ENCODE measurements at places on chromosomes 5 and 9. TPM values are rescaled to one million over a fixed set of nuclear protein-coding genes. Genes with fewer than 3 reads are reported as not detected.

The PCDHB1 gene
- total RNA-seq = 0.04 TPM

DNA sequence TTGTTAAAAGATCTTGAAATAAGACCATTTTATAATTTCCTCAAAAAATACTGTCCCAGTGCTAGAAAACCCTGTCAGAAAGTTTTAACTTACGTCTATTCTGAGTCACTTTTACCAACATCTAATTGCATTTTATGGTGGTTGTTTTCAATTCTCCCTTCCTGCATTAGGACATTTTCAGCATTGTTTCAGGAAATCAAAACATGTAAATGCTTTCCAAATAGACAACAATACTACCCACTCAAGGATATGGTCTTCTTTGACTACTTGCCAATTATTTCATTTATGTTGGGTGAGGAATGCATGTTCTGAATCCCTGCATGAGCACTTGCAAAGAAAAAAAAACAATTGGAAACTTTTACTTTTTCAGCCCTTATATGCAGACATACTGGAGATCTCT is 284.6 kb upstream of the PDE4D start:
- DNase-seq = no peak

GRCh38 chr5:41638685-41639084 is 128.3 kb upstream of the PLCXD3 start:
- no peak for DNase-seq

GRCh38 chr9:76586390-76587314 is 127.7 kb downstream of the GCNT1 start:
- no peak for DNase-seq

GRCh38 chr5:33316773-33317172 is 124.0 kb upstream of the TARS1 start:
- no peak for DNase-seq

DNA sequence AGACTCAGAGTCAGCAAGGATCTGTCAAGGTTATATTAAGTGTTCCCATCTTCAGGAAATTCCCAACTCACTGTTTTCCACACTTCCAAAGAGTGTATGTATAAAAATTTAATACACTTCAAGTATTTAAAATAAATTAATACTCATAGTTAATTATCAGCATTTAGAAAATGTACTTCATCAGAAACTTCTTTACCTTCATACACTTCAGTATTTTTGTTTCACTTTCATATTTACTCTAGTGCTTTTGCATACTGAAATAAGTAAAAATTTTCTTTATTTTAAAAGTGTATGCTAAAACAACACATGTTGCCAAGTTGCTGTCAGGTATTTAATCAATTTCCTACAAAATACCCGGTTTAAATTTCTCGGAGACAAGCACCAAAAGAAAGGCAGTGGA is 16.5 kb downstream of the RICTOR start:
- no peak for DNase-seq

The ARID3C gene
- 0.80 TPM for total RNA-seq

- no peak for DNase-seq
These were observed 26.5 kb upstream of the BASP1 start for GRCh38 chr5:17190799-17191391.

The VAV2 gene
- 18.4 TPM for total RNA-seq
